ENCODE measurements at places on chromosomes 3 and 15.

GRCh38 chr3:16741890-16742289 lies 136.7 kb upstream of the DAZL start:
- DNase-seq = no peak

- no peak for DNase-seq
These were observed 235.2 kb downstream of the DTWD1 start for GRCh38 chr15:49855917-49856637.

DNA sequence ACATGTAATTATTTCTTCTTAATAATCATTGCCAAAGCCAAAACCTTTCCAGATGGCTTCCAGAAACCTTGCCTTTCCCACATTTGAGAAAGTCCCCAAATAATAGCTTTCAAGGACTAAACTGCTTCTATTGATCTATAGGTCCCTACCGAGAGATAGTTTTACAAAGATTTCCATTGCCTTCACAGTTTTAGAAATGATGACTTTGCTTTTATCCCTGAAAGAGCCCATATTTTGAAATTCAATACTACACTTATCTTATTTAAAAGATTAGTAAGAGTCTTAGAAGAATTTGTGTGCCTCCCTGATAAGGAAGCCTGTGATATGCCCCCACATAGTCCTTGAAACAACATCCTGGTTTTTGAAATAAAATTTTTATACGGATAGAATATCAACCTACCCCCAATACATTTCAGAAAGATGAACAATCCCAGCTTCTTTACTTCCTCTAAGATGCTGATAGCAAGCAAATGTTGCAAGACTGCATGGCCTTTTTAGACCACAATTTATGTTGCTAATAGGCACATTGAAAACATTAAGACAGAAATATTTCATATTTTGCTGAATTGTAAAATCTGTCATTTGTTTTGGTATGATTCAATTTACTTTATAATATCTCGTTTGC lies 146.3 kb downstream of the TMCO5A start:
- DNase-seq = no peak

DNA sequence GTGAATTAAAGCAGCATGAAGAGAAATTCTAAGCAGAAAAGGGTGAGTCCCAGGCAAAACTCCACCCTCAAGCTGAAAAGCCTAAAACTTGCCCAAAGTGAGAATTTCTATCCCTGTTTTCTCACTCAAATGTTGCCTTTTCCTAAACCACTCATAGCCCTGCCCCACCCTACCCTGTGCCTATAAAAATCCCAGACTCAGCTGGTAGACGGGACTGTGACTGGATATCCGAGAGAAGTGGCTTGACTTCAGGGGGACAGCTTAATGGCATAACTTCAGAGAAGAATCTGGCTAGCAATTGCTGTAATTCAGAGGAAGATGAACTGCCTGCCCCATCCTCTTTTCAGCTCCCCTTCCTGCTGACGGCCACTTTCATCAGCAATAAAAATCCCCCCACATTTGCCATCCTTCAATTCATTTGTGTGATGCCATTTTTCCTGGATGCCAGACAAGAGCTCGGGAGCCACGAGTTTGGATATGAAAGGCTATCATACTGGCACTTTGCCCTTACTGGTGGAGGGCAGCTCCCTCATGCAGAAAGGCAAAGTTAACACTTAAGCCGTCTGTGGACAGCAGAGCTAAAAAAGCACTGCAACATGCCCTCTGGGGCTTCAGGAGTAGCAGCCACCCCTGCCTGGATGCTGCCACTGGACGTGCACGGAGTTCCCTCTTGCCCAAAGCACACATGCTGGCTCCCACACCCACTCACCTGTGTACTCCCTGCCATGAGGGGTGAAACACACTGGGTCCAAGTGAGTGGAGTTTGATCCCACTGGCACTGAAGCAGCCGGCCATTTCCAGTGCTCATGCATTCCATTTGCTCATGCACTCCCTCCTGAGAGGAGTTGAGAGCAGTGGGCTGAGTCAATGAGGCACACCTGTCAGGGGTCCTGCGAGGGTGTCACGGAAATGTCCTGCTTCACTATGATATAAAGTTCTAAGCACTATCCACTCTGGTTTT lies 670.6 kb downstream of the PLOD2 start:
- DNase-seq = no peak

DNA sequence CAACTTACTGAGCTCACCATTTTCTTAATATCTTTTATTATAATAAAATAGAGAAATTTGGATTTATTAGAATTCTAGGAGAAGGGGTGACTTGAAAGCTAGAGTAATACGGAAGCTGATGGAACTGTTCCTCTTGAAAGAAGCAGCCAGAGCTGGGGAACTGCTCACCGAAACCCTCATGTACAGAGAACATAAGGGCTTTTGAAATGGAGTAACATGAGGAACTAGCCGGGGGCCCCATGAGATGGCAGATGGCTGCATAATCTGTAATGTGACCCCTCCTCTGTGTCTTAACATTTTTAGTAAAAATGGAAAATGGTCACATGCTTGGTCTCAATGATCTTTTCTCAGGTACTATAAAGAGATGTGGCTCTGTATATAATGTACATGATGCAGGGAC lies 15.7 kb upstream of the DYNC1LI1 start:
- no peak for DNase-seq

DNA sequence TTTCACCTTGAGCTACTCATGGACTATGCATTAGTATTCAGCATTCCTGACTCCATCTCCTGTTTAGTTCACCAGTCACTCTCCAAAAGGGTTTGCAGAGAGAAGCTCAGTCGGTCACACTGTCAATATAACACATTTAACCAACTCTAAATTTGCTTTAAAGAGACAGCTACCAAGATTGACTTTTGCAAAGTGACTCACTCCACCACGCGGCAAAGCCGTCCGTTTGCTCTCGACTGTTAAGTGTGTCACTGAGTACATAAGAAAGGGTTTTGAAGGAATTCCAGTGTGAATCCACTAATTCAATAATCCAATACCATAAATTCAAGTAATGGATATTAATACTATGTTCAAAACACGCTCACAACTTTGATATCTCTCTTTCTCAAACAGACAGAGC lies 1006.7 kb upstream of the NR2F2 start:
- DNase-seq = no peak

DNA sequence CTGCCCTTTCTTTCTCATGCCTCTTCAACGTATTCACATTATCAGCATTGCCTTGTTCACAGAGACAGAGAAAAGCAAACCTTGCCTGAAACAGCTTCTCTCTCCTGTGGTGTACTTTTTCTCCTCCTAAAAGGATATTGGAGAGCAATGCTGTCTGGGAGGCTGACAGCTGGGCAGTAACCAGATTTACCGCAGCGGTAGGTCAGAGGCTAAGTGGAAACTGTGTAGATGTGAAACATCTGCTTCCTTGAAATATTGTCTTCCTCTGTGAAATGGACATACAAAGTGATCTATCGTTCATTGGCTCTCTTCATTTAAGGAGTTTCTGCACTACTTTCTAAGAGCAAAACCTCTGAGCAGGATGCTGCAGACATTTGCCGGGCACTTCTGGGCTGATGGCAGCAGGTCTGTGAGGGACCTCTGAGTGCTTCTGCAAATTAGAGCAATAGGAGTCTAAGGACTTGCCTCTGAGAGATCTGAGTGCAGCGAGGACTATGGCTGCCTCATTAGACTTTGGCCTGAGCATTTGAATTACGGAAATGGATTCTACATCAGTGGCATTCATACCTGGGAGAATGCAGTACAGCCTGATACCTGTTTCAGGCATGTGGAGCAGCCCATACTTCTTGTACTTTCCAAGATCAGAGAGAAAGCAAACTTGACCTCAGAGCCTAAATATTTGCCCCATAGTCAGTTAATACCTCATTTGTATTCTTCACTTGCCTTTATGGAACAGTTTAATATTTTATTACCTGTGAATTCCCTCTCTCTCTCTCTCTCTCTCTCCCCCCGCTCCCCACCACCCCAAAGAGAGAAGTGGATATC lies 260.5 kb upstream of the TPRG1 start:
- DNase-seq = no peak

DNA sequence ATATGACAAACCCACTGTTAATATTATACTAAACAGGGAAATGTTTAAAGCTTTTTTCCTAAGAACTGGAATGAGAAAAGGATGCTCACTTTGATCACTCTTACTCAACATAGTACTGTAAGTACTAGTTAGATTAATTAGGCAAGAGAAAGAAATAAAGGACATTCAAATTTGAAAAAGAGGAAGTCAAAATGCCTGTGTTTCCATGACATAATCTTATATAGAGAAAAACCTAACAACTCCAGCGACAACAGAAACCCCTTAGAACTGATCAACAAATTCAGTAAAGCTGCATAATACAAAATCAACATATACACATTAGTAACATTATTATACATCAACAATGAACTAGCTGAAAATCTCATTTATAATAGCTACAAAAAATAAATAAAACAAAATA lies 200.6 kb upstream of the ROBO1 start:
- no peak for DNase-seq

GRCh38 chr15:76200641-76201105 lies 110.6 kb downstream of the ETFA start:
- DNase-seq = peak; percentile 30

DNA sequence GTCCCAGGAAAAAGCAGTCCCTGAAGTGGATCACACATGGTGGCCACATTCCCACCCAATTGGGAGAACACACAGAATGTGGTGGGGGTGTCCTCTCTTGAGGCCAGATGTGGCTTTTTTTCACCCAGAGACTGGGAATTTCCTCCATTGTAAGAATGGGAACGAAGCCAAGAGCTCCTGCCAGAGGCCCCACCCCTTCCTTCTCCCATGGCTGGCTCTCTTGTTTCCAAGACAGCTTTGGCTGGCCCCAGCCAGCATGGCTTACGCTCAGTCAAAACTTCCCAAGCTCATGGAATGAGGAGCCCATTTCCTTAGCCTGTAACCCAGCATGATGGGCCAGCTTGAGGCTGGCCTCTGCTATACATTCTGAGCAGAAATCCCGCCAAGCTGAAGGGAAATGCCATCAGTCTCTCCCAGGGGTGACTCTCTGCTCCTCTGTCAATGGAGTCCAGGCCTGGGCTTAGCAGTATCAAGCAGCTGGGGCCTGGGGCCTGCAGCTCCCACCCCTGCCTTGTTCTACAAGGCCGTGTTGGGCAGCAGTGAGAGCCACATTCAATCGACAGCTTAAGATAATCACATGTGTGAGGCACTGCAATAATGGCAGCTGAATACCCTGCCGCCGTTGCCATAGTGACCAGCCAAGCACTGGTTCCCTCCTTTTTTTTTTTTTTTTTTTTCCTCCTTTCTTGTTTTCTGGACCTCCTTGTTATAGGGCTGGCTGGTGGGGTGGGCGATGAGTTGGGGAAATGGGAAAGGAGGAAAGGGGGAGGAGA lies 142.4 kb downstream of the EPHB1 start:
- no peak for DNase-seq

DNA sequence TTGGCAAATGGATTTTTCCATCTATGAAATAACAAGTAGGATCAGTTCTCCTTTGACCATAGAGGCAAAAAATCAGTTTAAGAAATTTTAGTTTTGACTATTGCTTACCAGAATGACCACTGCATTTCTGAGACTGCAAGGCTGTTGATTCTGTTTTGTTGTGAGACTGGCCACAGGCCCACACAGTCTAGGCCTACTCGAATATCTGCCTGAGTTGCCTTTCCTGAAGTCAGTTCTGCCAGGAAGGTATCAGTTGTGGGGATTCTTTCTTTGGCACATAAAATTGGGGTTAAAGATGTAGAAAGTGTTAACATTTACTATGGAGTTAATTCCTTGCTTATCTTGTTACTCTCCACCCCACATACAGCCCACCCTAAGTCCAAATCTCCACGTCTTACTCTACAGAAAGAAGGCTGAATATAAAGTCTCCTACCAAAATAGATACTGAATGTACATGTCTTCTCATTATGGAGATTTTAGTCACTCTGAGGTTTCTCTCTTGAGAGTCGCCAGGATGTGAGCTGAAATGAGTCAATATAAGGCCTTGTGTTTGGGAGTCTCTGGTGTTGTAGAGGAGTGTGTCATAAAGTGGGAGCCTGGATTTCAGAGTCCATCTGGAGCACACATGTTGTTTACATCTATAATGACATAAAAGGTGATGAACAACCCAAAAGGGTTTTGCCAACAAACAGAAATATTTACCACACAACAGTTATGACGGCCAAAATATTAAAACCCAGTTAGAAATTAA lies 45.0 kb upstream of the WWTR1 start:
- no peak for DNase-seq

DNA sequence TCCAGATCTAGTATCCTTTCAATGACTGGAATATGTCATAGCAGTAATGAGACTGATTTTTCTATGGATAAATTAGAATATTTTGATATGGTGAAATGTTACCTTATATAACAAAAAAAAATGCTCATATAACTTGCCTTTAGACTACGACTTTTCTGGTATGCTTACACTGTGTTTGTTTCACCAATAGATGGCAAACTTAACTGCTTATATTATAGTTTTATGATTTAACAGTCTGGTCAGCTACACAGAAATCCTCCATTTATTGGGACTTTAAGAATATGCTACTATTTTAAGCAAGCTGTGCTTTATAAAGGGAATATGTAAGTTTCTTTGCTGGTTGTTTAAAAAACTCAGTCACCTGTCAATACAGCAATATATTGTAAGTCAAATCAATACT lies 205.6 kb downstream of the VGLL3 start:
- DNase-seq = no peak

- no peak for DNase-seq
These were observed 523.4 kb downstream of the CADM2 start for GRCh38 chr3:85482213-85482490.

GRCh38 chr3:65927576-65927975 lies 111.1 kb downstream of the MAGI1 start:
- DNase-seq = no peak

- DNase-seq = no peak
These were observed 158.9 kb downstream of the TAFA4 start for GRCh38 chr3:68773401-68773800.

GRCh38 chr3:153232851-153233271 lies 70.8 kb downstream of the RAP2B start:
- DNase-seq = no peak

DNA sequence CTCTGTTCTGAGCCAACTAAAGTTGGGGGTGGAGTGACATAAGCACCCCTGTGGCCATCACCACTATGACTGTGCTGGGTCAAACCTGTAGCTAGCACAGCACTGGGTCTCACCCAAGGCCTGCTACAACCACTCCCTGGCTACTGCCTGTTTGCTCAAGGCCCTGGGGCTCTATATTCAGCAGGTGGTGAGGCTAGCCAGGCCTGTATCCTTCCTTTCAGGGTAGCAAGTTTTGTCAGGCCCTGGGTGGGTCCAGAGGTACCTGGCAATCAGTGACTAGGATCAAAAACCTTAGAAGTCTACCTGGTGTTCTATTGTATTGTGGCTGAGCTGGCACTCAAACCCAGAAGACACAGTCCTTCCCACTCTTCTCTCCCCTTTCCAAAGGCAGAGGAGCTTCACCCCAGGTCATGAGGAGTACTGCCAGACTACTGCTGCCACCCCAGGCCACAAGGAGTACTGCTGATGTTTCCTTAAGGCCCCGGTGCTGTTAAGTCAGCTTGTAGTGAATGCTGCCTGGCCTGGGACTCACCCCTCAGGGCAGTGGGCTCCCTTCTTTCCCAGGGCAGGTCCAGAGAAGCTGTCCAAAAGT lies 170.8 kb downstream of the IGSF11 start:
- no peak for DNase-seq
